ENCODE measurements at places on chromosomes 1 and 21.

- no peak for DNase-seq
Observed at GRCh38 chr1:87061742-87062156, 147.3 kb downstream of the HS2ST1 start.

DNA sequence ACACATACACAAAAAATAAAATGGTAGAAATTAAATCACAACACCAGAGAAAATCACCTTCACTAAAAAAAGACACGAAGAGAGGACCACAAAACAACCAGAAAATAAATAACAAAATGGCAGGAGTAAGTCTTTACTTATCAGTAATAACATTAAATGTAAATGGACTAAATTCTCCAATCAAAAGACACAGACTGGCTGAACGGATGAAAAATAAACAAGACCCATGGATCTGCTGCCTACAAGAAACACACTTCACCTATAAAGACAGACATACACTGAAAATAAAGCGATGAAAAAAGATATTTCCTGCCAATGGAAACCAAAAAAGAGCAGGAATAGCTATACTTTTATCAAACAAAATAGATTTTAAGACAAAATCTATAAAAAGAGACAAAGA lies 73.6 kb downstream of the ZZZ3 start:
- no peak for DNase-seq

GRCh38 chr1:29547300-29547699 lies 311.0 kb downstream of the PTPRU start:
- DNase-seq = no peak

- peak; percentile 56 for DNase-seq
Observed at GRCh38 chr1:21672478-21673276, 3.5 kb upstream of the RAP1GAP start.

DNA sequence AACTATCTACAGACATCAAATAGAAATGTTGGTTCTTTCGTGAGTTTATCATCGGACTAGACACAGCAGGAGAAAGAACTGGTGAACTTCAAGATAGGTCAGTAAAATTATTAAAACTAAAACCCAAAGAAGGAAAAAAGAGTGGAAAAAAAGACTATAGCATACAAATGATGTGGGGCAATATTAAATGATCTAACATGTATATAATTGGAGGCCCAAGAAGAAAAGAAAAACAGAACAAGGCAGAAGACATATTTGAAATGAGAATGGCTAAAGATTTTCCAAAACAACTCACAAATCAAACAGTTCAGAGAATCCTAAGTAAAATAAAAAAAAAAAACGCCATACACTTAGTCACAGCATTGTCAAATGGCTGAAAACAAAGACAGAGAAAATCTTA lies 101.8 kb downstream of the PCNX2 start:
- DNase-seq = no peak

DNA sequence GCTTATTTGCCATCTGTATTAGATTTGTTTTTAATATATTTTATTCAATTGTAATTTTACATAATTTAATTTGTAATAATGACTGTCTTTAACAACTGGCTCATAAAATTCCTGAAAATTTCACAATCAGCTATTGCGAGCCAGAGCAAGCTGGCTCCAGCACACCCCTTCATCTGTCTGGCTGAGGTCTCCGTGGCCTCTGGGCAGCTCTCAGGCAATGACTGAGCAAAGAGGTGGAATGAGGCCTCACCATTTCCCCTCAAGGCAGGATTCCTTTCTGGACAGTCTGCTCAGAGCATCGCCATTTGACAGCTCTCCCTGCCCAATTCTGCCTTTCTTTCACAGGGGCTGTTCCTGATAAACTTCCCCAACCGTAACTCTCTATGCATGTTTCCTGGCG lies 5.8 kb upstream of the KANK4 start:
- peak; percentile 73 for DNase-seq

DNA sequence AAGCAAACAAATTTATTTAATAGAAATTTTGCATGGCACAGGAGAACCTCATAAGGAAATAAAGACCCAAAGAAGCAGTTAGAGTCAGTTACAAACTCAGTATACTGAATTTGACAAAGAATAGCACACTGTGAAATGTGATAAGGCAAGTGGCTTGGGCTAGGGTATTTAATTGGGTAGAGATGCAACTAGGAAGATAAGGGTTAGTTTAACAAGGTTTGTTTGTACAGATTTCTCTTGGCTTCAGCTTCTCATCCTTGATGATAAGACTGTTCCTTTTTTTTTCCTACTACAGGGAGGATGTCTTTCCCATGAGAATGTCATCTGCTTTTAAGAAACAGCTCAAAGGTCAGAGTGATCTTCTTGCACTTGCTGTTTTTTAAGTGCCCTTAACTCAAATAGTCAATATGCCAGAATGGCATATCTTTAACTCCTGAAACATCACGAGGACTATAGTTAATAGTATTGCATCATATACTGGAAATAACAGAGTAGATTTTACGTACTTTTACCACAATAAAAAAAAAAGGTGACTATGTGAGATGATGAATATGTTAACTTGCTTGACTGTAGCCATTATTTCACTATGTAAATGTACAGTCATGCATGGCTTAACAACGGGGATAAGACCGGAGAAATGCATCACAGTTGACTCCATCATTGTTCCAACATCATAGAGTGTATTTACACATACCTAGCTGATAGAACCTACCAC lies 9.2 kb upstream of the TRAF3IP3 start:
- DNase-seq = no peak

GRCh38 chr1:21082073-21082472 lies 94.6 kb downstream of the EIF4G3 start:
- DNase-seq = no peak

DNA sequence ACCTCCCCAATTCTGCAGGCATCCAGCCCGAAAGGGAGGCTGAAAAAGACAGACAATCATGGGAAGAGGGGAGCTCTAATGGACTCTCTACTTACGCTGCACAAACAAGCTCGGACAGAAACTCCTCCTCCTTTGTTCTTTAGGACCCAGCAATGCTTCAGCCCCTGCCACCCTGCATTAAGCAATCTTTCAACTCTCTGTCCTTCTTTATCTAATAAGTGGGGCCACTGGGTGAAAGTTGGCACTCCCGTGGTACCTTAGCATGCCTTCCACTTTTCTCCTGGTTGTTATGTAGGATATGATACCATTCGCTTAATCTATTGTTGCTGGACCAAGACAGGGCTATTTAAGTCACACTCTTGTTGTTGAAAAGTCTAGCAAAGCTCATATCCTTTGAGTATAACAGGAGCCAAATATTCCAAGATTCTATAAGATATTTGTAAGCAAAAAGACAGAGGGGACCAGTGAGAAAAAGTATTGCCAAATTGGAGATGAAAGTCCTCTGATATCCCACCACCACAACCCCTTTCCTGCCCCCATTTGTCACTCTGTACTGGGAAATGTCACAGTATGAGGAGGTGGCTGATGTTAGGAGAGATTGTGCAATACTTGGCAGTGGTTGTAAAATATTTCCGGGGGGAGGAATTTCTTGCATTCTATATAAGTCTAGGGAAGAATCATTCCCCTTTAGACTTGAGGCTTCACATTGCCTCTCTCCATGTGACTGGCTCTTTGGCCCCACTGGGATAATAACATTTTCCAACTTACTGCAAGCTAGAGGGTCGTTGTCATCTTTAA lies 137.3 kb upstream of the GJB5 start:
- no peak for DNase-seq

DNA sequence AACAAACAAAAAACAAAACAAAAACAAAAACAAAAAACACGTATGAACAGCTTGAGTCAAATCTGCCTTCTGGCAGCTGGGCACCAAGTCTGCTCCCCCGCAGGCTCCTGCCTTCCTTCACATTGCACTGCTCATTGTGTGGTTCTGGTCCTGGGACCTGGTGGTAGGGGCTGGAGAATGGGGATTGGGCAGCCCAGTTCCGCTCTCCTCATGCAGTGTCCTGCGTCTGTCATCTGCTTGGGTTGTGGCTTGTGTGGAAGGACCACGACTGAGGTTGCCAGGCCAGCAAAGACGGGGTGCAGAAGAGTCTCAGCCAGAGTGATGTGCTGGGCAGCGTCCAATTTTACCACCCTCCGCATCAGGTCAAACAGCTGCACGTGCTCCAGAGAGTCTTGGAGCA lies 11.1 kb downstream of the OR2AJ1 start:
- DNase-seq = no peak

GRCh38 chr21:25862596-25862995 lies 127.8 kb downstream of the GABPA start:
- no peak for DNase-seq

DNA sequence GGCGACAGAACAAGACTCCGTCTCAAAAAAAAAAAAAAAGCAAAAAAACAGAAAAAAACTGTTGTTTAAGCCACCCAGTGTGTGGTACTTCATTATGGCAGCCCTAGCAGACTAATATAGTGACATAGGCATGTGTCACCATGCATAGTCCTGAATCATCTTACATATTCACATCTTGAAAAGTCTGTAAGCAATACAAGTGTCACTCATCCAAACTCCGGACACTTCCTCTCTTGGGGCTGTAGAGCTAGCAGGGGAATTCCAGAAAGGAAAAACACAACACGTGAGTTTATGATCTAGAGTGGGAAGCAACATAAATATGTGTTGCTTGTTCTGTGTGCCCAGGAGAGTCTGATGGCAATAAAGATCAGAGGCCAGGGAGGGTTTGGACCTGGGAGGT lies 81.6 kb upstream of the KCNE2 start:
- no peak for DNase-seq

DNA sequence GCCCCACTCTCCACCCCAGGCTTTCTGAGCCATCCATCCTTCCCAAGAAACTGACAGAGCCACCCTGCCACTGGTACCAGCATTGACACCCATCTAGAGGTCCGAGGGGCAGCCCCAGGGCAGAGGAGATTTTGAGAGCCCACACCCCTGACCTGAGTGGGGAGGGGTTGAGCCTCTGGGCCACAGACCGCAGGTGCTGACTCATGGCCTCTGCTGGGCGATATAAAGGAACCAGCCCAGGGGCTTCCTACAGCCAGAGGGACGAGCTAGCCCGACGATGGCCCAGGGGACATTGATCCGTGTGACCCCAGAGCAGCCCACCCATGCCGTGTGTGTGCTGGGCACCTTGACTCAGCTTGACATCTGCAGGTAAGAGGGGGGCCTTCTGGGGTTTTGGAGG lies at the start of gene PADI4:
Gene PADI4 (plus strand): TSS at position 252 of the 400 bp plus-strand sequence. CDS start 26 bp downstream, at position 278.
- no peak for DNase-seq

GRCh38 chr1:110768605-110769004 lies 93.9 kb upstream of the KCNA3 start:
- no peak for DNase-seq

DNA sequence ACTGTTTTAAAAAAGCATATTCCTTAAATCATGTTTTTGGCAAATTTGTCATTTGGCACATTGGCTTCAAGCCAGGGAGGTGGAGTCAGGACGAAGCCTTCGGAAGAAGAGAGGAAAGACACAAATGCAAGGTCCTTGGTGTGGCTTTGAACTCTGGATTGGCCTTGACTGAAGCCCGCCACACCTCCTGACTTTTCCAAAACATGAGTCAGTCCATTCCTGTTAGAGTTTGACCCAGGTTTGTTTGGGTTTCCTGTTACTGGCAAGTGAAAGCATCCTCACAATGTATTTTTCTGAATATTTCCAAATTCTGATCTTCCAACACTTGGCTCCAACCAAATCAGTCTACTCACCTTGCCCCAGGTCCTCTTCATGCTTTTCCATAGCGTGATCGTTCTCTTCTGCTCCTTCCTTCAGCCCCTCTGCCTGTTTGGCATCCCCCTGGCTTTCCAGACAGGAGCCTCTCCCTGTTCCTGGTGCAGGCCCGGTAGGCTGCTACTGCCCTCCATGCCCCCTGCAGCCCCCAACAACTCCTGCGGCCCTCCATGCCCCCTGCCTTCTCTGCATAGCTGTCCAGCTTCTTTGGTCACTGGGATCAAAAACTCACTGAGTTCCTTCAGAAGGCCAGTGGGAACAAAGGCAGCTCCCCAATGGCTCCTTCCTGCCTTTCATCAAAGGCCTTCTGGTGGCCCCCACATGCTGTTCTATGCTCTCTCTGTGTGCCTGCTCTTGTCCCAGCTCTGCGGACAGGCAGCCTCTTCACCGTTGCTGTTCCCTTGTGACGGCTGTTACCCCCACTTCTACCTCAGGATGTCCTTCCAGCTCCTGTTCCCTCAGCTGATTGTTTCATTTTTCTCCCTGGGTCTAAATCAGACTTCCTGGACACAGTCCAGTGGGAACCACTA lies 30.4 kb upstream of the SLC30A1 start:
- DNase-seq = no peak

GRCh38 chr1:232629250-232630046 lies 485 bp downstream of the SIPA1L2 start:
- peak; percentile 48 for DNase-seq

DNA sequence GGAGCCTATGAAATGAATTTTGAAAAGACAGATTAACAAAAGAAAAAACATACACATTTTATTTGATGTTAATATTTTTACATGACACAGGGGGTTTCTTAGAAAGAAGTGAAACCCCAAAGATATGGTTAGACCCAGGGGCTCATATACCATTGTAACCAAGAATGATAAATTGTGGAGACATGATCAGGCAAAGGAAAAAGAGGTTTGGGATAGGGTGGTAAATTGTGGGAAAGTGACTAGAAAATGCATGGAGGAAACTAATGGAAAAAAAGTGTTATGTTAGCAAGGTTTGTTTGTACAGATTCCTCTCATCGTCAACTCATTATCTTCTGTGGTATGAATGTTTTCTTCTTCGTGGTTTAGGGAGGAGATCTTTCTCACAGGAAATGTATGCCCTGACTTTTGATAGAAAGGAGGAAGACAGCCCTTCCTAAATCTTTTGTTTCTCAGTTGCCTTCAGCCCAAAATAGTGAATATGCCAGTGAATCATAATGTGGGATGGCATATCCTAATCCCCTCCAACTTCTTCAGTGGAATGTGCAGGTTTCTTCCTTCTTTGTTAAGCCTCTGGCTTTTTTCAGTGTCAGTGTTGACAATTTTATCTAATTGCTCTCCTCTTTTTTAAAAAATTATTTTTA lies 140.4 kb upstream of the UBE2U start:
- DNase-seq = no peak

DNA sequence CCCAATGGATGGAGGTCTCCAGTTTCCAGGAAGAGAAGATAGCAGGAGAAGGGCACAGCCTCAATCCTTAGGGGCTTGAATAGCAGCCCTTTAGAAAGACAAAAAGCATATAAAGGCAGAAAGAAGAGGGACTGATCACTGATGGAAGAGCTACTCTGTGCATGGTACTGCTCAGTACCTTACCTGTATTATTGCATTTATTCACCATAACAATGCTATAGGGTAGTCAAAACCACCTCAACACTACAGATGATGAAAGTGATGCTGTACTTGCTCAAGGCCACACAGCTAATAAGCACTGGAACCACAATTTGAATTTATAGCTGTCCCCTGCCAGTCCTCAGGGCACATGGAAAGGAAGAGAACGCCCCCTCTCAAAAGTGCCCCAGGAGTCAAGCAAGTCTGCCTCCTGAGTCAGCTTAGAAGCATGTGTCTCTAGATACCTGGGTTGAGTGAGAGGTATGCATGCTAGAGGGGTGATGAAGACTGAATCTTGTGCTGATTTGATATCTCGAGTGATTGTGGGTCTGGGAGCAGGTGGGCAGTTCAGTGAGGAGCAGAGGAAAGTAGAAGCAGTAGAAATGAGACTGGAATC lies 13.6 kb downstream of the DDAH1 start:
- DNase-seq = no peak
